Fibroblast of upper back skin (primary cell): ENCODE measurements at places on chromosomes 11 and 22.

DNA sequence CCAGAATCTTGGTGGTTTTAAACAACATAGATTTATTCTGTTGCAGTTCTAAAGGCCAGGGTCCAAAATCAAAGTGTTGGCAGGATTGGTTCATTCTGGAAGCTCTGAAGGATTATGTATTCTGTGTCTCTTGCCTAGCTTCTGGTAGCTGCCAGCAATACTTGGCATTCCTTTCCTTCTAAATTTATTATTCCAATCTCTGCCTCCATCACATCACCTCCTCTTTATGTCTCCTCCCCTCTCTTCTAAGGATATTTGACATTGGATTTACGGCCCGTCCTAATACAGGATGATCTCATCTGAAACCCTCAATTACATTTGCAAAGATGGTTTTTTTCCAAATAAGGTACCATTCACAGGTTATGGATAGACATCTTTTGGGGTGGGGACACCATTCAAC lies 186.5 kb downstream of the SBF2 start:
- peak; percentile 49 for DNase-seq

GRCh38 chr11:95149651-95150364 lies 60.2 kb downstream of the ENDOD1 start:
- DNase-seq: no peak

DNA sequence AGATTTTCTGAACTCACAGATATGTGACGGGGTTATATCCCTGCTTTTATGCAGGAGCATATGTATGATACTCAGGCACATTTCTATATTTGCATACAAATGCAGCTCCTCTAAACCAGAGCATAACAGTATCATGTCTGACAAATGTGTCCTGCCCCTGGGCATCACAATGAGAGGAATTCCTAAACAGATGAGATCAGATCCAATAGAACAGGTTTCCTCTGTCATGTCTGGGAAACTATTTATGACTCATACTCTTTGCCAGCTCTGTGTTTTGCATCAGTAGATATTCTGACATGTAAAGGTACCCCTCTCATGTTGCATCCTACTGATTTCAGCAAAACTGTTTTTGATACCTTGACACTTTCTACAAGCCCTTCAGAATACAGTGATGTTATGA lies 29.4 kb downstream of the SYT9 start:
- DNase-seq: peak; percentile 2

GRCh38 chr11:114106986-114107385 lies 47.5 kb downstream of the ZBTB16 start:
- no peak for DNase-seq

- no peak for DNase-seq
Observed at GRCh38 chr11:61193596-61193995, 9.7 kb upstream of the PGA3 start.

DNA sequence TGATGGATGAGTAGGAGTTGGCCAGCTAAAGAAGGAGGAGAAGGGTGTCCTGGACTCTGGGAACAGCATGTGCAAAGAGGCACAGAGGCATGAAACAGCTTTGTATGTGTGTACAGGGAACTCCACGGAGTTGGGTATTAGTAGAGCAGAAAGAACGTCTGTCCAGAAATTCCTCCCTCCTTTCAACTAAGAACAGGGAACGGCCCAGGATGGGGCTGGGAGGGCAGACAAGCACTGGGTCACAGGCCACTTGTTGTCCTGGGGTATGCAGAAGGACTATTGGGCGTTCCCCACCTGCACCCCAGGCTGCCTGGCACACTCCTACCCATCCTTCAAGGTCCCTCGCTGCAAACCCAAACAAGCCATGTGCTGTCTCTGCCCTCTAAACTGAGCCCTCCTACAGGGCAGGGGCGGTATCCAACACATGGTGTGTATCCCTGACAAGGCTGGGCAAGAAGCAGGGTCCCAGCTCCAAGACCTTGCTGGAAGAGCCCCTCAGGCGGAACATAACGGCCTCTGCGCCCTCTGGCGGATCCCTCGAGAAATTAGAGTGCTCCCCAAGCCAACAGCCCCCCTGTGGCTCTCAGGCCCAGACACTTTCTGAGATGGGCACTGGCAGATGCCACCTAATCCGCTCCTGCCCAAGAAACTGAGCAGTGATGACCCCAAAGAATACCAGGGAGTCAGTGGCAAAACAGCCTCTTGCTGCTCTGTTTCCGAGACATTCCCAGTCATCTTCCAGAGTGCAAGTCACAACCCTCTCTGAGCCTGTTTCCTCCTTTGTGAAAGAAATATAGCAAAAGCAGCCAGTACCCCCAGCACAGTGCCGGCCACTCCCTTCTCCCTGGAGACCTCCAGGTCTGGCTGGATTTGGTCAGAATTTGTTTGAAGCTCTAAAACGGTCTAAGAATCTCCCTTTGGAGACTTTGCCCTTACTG lies 1.6 kb upstream of the ELFN2 start:
- DNase-seq: peak; percentile 50

- DNase-seq: peak; percentile 93
Observed at GRCh38 chr22:47092896-47093311, 330.5 kb downstream of the TBC1D22A start.

DNA sequence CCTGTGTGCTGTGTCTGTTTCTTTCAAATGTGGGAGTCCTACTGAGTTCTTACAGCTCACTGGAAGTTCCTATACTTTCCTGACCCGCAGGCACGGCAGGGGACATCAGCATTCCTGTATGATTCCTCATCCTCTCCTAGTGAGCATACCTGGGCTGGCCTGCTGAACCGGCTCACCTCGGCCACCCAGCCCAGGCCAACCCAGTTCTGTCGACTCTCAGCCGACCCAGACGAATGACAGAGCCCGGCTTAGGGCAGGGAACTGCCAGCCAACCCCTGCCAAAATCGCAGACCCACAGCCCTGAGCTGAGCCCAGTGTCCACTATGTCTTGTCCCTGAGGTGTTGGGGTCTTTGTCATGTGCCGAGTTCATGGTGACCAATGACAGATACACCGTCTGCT lies 339.7 kb downstream of the BRD1 start:
- DNase-seq: no peak

- DNase-seq: no peak
Observed at GRCh38 chr11:95084509-95084908, 5.1 kb upstream of the ENDOD1 start.

- DNase-seq: no peak
Observed at GRCh38 chr11:103987629-103988594, 48.5 kb upstream of the DDI1 start.

DNA sequence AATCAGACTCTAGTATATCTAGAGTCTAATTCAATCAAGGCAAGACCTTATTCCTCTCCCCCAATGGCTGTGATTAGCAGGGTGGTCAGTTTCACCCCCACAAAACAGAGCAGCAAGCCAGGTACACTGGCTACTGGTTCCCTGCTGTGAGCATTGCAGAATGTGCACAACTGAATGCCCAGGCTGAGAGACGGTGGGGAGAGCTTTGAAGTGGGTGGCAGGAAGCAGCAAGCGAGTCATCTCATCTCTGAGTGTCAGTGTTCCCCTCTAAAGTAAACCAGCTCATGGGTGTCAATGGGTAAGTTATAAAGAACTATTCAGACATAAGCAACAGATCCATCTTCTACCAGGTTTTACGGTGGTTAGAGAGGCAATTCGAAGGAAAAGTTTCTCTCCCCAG lies 37.6 kb downstream of the GAB4 start:
- no peak for DNase-seq

DNA sequence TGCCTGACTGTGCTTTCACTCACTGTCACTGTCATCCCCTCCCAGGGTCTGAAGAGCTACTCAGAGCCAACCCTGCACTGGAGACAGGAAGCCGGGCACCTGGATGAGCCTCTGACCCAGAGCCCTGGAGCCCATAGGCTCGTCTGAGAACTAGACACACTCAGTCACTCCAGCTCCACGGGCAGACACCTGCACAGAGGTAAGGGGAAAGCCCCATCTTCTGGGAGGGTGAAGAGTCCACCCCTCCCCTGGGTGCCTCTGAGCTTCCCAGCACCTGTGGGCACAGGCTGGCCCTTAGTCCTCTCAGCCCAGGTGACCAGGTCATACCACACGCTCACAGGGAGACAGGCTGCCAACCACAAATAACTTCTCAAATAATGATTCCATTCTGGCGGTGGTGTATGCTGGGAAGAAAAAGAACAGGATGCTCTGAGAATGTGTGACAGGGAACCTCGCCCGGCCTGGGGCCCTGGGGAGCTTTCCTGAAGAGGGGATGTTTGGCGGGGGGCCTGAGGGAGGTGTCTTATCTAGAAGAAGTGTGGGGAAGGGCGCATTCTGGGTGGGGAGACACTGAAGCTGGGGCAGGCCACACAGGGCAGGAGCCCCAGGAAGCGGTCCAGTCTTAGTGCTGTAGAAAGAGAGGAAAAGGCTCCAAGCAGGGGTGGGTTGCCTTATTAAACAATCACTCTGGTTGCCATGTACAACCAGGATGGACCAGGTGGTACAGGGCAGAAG lies 5.3 kb downstream of the CCDC157 start:
- no peak for DNase-seq

- DNase-seq: no peak
Observed at GRCh38 chr22:45008751-45009605, 827 bp downstream of the PHF21B start.
